Urinary bladder (tissue), 4 donors: ENCODE measurements at places on chromosomes 7 and 10. TPM values are rescaled to one million over a fixed set of nuclear protein-coding genes. Genes with fewer than 3 reads are reported as not detected.

The TEX47 gene
- not detected for polyA plus RNA-seq

DNA sequence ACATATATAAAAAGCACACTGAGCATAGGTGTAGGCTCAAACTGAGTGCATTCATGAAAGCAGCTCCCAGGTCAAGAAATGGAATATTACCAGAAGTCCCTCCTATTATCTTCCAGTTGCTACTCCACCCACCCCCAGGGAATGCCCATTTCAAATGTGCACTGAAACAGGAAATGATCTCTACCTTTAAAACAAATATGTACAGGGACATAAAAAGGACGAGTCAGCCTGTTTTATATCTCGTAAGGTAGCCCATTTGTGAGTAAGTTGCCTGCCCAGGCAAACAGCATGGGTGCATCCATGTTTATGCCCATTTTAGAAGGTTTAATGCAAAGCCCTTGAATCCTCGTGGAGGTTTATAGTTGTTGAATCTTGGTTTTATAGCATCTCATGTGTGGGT lies 10.4 kb downstream of the FFAR4 start:
- no peak for DNase-seq

DNA sequence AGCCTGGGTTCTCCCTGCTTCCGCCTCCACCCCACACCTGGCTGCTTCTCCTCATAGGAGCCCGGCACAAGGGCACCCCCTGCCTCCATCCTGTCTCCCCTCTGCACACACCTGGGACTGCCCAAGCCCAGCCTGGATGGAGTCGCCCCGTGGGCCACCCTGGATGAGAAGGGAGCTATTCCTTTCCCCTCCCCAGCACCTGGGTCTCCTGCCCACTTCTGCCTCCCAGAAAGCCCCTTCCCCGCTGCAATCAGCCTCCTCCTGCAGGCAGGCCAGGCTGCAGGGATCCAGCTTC lies 45.2 kb downstream of the ELFN1 start:
- no peak for DNase-seq

GRCh38 chr10:4867520-4868356 lies 41.7 kb downstream of the AKR1E2 start:
- no peak for DNase-seq

- DNase-seq, result no peak
These were observed 39.5 kb upstream of the PPP1R17 start for GRCh38 chr7:31647511-31647910.

DNA sequence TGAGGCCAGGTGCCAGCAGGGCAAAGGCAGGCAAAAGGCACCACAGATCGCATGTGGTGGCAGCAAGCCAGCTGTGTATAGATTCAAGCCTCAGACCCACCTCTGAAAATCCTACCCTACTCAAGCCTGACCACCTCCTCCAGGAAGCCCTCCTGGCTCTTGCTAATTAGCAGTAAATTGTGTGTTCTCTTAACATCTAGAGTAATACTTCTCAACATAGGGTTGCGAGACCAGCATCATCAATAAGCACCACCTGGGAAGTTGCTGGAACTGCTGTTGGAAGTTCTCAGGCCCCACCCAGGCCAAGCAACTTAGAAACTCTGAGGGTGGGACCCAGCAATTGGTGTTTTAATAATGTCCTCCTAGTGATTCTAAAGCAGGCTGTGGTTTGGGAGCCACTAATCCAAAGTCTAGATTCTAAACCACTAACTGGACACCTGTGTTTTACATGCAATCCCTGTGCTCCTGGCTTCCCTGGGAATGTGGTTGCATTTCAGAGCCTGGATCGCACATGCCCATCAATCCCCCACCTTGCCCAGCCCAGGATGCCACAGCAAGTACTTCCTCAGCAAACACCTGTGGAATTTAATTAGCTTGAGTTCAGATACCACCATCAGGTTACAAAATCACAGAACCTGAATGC lies 46.2 kb downstream of the KCNMA1 start:
- no peak for DNase-seq

DNA sequence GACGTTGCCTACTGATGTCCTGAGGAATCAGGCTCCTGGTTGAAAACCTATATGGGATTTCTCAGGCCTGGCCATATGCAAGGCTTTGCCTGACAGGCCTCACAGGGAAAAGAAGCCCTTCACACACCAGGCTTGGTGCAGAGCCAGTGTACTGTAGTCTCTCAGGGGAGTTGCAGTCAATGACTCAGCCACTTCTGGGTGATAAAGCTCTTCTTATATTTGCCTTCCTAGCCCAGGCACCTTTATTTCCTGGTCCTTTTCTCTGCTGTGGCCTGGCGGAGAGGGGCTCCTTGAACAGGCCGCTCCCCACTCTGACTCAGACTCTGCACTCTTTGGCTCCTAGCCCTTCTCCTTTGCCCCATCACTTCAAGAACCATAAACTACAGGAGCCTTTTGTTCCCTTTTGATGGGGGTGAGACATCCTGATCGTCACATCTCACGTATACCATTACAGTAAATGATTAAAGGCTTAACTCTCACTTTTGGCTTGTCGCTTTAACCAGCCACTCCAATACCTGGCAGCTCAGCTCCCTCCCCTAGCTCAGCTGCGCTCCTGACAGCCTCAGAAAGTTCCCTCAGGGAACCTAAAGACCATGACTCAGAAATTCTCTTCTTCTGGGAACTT lies 33.5 kb downstream of the DPY19L1 start:
- peak; percentile 4 for DNase-seq

DNA sequence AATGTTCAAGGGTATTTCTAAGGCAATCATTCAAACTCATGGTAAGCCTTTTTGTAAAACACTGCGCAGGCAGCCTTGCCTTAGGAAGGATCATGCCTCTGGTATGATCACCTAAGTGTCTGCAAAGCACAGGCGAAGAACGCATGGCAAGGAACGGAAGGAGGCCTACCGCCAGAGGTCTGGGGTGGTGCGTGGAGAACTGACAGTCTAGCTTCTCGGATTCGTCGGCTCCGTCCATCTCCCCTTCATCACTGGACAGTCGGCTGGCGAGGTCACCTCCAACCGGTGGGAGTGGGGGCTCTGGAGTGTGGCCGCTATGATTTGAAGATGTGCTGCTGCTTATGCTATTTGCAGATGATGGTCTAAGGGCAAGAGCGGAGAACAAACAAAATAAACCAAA lies 42.6 kb upstream of the EFCAB10 start:
- no peak for DNase-seq

The TBX20 gene
- polyA plus RNA-seq, result 22.4 TPM

The ARHGEF5 gene
- 4.4 TPM for polyA plus RNA-seq

The HMX3 gene
- polyA plus RNA-seq, result not detected

The NXPH1 gene
- polyA plus RNA-seq, result 0.14 TPM

- no peak for DNase-seq
These were observed 32.1 kb upstream of the ADO start for GRCh38 chr10:62772186-62772974.

DNA sequence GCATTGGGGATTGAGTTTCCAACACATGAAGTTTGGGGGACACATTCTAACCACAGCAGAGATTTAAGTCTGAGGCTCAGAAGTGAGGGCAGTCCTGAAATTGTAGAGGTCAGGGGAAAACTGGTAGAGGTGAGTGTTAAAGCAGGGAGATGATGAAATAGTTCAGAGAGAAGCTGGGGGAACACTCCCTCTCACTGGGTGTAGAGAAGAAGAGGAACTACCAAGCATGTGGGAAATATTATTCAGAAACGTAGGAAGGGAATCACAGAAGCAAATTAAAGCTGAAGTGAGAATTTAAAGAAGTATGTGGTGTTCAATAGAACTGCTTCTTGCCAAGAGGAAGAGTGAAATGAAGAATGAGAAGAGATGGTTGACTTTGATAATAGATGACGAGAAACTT lies 121.5 kb upstream of the FAM3C start:
- DNase-seq, result no peak

The OR6B1 gene
- polyA plus RNA-seq, result not detected

The TMEM213 gene
- polyA plus RNA-seq, result not detected

The MAT1A gene
- 0.37 TPM for polyA plus RNA-seq

The GBX1 gene
- not detected for polyA plus RNA-seq

DNA sequence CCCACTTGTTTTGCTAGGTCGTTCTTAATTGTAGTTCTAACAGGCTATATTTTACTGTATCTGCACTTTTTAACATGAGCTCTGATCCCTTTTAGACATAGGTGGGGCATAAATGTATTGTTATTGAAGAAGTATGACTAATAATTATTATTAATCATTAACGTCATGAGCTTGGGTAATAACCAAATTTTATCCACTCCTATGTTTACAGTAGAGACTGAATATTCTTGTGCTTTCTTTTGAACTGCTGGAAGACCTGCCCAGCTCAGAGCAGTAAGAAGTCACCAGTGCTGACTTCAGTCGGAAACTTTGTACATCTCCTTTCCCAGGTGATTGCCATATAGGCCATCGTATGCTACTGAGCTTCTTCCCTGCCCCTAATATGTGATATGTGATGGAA lies 18.7 kb downstream of the PKD2L1 start:
- DNase-seq, result no peak

The TSPAN33 gene
- 15.6 TPM for polyA plus RNA-seq

GRCh38 chr7:41189866-41190265 lies 513.0 kb downstream of the INHBA start:
- no peak for DNase-seq

DNA sequence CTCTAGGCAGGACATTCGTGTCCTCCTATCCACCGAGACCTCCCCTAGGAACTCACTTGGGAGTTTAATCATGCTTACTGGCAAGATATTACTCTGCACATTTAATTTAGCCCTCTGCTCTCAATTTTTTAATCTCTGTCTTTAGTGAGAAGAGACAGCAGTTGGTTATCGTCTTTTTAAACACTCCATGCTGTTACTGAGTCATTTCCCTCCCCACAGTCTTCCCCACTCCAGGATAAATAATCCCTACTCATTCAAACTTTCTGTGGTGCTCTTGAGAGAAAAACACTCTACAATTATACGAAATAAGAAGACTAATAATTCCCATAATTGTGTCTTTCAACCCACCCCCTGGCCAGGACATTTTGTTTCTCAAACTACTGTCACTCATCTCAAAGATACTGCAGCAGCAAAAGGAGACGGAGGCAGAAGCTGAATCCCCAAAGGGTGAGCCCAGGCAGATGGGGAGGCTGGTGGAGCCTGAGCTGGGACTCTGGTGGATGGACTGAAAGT lies 84.2 kb downstream of the ANK3 start:
- DNase-seq, result no peak

- DNase-seq, result no peak
These were observed 143.4 kb downstream of the PPP1R3A start for GRCh38 chr7:113775401-113775800.

GRCh38 chr10:80131499-80131901 lies 1.0 kb upstream of the PLAC9 start:
- DNase-seq, result no peak

GRCh38 chr10:54665095-54665494 lies 135.9 kb downstream of the PCDH15 start:
- DNase-seq, result no peak

- DNase-seq, result no peak
These were observed 264.1 kb downstream of the BICC1 start for GRCh38 chr10:58776568-58777318.

The ZNF853 gene
- polyA plus RNA-seq, result 13.2 TPM

The RBM33 gene
- 15.6 TPM for polyA plus RNA-seq

- no peak for DNase-seq
These were observed 1008.8 kb downstream of the KCNMA1 start for GRCh38 chr10:76628801-76629200.

GRCh38 chr7:21690705-21691104 lies 147.9 kb downstream of the DNAH11 start:
- DNase-seq, result no peak

DNA sequence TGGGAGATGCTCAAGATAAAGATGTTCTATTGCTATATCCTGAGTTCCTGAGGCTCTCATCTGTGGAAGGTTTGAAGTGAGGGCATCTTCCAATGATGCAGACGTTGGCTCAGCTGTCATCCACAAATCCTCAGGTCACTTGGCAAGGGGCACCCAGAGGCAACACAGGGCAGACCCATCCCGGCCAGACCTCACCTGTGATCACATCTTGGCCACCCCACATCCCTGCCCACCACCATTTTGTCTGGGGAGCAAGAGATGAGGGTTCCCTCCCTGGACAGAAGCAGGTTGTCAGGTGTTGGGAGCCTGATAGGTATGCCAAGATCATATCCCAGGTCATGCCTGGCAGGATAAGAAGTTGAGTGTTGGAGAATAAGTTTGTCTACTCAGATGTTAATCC lies 918.2 kb upstream of the ZNF722 start:
- DNase-seq, result no peak

DNA sequence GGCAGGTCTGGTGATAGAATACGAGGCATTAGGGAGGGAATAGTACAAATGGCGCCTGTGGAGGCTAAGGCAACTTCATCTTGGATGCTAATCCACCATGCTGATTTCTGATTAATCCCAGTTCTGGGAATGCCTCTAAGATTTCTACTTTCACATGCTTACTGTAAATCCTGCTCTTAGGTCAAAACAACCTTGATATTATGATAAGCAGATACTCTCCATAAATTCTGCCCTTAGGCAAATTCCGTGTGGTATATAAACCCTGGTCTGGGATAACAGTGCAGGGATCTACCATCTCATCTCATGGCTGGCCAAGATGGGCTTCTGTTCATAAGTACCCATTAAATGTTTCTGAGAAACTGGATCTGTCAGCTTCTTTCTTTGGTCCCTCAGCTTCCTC lies 11.4 kb upstream of the NEUROG3 start:
- DNase-seq, result no peak

- DNase-seq, result no peak
These were observed 286 bp downstream of the SP8 start for GRCh38 chr7:20786421-20786778.

The ZNF117 gene
- polyA plus RNA-seq, result 3.1 TPM

The IFIT1 gene
- polyA plus RNA-seq, result 14.1 TPM

DNA sequence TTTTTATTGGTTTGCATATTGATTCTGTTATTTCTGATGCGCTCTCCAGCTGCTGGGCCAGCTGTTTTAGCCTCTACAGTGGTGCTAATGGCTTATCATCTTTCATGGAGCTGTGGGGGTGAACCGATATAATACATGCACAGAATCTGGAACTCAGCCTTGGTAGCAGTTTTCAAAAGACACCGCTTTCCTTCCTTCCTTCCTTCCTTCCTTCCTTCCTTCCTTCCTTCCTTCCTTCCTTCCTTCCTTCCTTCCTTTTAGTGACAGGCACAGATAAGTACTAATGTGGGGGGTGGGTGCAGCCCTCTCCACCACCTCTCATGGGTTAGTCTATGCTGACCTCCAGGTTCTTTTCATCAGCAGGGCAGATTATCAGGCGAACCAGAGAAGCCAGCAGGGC lies 31.9 kb upstream of the C10orf53 start:
- no peak for DNase-seq

- DNase-seq, result no peak
These were observed 119.3 kb upstream of the SHH start for GRCh38 chr7:155931396-155932085.
